ENCODE measurements at places on chromosomes 6 and 20.

DNA sequence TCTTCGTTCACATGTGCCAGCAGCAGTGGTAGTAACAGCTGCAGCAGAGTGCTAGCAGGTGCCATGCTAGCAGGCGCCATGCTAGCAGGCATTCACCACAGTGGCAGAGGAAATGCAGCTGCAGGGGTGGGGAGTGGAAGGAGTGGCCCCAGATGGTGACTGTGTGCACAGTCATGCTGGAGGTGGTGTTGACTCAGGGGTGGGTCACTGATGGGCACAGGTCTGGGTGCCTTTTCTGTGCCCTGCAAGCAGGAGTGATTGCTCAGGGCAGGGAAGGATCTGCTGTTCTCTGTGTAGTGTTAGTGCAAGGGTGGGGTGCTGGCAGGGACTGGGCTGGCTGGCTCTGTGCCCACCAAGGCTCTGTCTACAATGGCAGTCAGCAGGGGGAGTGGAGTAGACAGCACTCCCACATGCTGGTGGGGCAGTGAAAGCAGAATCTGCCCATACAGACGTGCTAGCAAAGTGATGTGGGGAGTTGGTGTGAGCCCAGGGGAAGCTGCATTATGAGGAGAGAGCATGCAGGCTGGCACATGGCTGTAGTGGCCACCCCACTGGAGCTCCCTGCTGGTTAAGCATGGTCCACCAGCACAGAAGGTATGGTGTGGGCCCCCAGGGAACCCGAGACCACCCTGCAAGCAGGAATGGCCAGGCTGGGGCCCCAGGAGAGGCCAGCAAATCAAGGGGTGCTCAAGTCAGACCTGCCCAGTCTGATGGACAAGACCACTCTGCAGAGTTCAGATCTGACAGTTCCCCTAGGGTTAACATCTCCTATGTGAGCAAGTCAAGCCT, 11.4 kb upstream of the TSPYL4 start:
- no peak for DNase-seq

- no peak for DNase-seq
These were observed 440.8 kb downstream of the UTRN start for GRCh38 chr6:144725736-144726522.

GRCh38 chr6:133432021-133432989, 191.1 kb downstream of the EYA4 start:
- no peak for DNase-seq

- DNase-seq = no peak
These were observed 86.0 kb downstream of the DHX35 start for GRCh38 chr20:39048000-39048696.

- no peak for DNase-seq
These were observed 21.3 kb upstream of the TMEM14A start for GRCh38 chr6:52649536-52650160.

GRCh38 chr20:57680131-57680716, 29.6 kb downstream of the PMEPA1 start:
- DNase-seq = no peak

DNA sequence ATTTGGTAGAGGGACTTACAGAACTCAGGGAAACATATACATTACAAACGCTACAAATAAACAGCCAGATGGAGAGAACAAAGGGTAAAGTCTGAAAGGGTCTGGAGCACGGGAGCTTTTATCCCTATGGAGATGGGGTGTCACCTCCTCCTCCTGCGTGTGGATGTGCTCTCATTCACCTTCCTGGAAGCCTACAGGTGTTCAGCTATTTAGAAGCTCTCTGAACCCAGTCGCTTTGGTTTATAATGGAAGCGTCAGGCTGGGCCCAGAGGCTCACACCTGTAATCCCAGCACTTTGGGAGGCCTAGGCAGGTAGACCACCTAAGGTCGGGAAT, 17.7 kb upstream of the ITCH start:
- no peak for DNase-seq

DNA sequence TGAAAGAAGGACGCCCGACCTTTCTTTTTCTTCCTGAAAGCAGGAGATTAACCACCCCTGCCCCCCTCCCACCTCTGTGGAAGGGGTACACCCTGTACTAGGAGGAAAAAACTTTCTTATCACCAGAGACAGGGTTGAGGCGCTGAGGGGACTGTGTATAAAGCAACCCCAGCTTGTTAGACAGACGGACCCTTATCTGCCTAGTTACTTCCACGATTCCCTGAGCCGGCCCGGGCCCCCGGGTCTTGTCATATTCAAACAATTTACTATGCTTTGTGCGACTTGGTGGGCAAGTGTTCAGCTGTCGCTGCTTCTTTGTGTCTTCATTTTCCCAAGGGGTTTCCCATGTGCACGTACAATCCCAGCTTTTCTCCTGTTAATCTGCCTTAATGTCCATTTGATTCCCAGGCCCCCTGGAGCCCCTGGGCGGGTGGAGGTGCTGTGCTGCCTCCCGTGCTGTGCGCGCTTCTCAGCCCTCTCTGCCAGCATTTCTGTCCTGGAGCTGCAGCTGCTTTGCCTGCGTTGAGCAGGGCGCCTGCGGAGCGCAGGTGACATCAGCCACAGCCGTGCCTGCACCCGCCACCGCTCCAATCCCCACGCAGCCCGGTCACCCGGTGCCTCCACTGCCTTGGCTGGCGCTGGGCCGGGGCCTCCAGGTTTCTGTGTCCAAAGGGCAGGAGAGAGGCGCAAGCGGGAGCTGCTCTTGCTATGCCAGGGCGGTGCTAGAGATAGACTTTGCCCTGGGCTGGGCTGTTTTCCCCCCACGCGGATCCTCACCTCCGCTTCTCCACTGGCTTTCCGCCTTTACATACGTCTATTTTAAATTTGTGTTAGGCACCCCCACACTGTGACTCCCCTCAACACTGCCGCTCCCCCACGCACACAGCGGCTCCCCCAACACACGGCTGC, 96.2 kb downstream of the TTLL2 start:
- DNase-seq = no peak

GRCh38 chr6:13848522-13849150, 34.3 kb upstream of the MCUR1 start:
- DNase-seq = no peak

GRCh38 chr6:89133981-89134380, 11.9 kb upstream of the PM20D2 start:
- no peak for DNase-seq

- DNase-seq = no peak
These were observed 3.9 kb upstream of the ZBP1 start for GRCh38 chr20:57624124-57624523.

GRCh38 chr6:40473026-40473425, 114.1 kb downstream of the LRFN2 start:
- DNase-seq = no peak

- no peak for DNase-seq
These were observed 6.0 kb downstream of the TLDC2 start for GRCh38 chr20:36881888-36882287.

DNA sequence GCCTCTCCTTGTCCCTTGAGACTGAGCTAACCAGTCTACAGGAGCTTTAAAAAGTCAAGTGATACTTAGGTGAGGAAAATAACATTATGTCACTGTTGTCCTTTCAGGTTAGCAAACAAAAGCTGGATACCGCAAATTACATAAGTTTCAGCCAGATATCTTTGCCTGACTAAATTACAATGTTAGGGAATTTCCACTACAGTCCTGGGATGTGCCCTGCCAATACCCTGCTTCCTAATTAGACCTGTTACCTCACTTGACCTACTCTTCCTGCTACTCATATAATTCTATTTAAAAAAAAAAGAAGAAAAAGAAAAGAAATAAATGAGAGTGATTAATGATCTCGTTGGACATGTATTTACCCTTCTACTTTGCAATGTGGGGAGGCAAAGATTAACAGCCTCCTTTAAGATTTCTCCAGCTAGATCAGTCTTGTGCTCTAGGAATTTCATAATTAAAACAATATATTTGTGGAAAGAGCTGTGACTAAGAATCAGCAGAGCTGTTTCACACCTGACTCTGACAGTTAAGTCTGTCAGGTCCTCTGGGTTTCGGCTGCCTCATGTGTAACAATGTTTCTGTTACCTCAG, 318.9 kb downstream of the HDGFL1 start:
- DNase-seq = no peak

- no peak for DNase-seq
These were observed 52.2 kb upstream of the UNC93A start for GRCh38 chr6:167238694-167239467.

- no peak for DNase-seq
These were observed 43.7 kb downstream of the THEMIS start for GRCh38 chr6:127857051-127857637.

- DNase-seq = no peak
These were observed 91.6 kb downstream of the PREX1 start for GRCh38 chr20:48736231-48736630.

GRCh38 chr6:69813508-69813907, 16.7 kb upstream of the LMBRD1 start:
- DNase-seq = no peak

GRCh38 chr6:46368169-46368536, 123.1 kb downstream of the RCAN2 start:
- no peak for DNase-seq

DNA sequence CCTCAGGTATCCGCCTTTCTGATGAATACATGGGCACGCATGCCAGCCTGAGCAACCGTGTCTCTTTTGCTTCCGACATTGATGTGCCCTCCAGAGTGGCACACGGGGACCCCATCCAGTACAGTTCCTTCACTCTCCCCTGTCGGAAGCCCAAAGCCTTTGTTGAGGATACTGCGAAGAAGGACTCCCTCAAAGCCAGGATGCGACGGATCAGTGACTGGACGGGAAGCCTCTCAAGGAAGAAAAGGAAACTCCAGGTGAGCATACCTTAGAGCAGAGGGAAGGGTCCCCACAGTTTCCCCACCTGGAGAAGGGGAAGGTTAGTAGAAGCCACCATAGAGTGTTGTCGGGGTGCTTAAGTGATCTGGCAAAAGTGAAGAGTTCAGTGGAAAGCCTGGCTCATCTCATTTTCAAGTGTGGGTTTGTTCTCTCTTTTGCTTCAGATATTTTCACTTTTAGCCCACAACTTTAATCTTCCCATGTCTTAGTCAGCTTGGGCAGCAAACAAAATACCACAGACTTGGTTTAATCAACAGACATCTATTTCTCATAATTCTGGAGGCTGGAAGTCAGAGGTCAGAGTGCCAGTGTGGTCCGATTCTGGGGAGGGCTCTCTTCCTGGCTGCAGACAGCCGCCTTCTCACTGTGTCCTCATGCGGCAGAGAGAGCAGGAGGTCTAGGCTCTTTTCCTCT, 133.5 kb upstream of the CLDN20 start:
- no peak for DNase-seq

GRCh38 chr6:98516866-98517265, 317.5 kb upstream of the POU3F2 start:
- no peak for DNase-seq

GRCh38 chr6:101352316-101352715, 41.2 kb upstream of the GRIK2 start:
- no peak for DNase-seq

GRCh38 chr20:41135187-41135887, 2.0 kb upstream of the PLCG1 start:
- DNase-seq = no peak

DNA sequence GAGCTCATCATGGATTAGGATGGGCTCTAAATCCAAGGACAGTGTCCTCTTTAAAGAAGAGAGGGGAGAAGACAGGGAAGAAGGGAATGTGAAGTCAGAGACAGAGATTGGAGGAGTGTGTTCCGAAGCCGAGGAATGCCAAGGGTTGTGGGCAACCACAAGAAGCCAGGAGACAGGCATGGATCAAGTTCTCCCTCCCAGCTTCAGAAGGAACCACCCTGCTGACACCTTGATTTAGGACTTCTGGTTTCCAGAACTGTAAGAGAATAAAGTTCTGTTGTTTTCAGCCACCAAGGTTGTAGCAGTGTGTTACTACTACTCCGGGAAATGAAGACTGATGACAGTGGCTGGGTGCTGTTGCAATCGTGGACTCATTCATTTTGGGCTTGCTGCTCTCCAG, 120.1 kb downstream of the RPS12 start:
- DNase-seq = no peak

- DNase-seq = no peak
These were observed 7.4 kb upstream of the AHCY start for GRCh38 chr20:34310481-34311117.

Measured in cerebellar nuclear complex (tissue), 1 donor.